ENCODE measurements at places on chromosomes 4 and X. TPM values are rescaled to one million over a fixed set of nuclear protein-coding genes. Genes with fewer than 3 reads are reported as not detected.

MRPS18C gene
- total RNA-seq = 18.1 TPM

DNA sequence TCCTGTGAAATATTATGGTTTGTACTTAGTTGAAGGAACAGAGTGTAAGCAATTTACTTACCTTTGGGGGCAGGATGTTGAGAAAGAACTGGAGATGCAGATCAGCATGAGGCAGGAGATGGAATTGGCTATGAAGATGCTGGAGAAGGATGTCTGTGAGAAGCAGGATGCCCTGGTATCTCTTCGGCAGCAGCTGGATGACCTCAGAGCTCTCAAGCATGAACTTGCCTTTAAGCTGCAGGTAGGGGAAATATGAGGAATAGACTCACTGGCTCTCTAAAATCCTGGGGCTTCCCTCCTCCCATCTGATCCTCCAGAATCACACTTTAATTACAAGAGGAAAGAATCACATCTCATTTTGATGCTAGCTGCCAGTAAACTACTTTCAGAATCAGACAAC, 51.0 kb downstream of the GRSF1 start:
- H3K4me1 ChIP-seq = no peaks in the 10 kb centered on the region
- H3K4me3 ChIP-seq = no peak overlapping the region
- H3K27ac ChIP-seq = no peak overlapping the region
- no peak for DNase-seq

DNA sequence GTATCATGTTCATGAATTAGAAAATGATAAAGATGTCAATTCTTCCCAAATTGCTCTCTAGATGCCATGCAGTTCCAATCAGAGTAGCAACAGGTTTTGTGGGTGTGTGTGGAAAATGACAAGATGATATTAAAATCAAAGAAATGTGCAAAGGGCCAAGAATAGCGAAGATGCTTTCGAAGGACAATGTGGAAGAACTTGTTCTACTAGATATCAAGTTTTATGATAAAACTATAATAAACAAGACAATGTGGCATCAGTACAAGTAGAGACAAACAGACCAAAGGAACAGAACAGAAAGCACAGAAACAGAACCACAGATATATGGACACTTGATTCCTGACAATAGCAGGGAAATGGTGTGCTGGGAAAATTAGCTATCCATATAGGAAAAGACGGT, 9.0 kb downstream of the TAB3 start:
- no peaks in the 10 kb centered on the region for H3K36me3 ChIP-seq
- no peaks in the 10 kb centered on the region for H3K4me1 ChIP-seq
- no peak overlapping the region for H3K4me3 ChIP-seq
- no peak for DNase-seq
- no peak overlapping the region for H3K27ac ChIP-seq

- H3K27me3 ChIP-seq = no peaks in the 10 kb centered on the region
- no peaks in the 10 kb centered on the region for H3K36me3 ChIP-seq
- no peak overlapping the region for H3K4me3 ChIP-seq
- no peaks in the 10 kb centered on the region for H3K4me1 ChIP-seq
- no peak for DNase-seq
- no peak overlapping the region for H3K27ac ChIP-seq
Measured at GRCh38 chr4:99624141-99624719, 33.4 kb downstream of the C4orf54 start.

DNA sequence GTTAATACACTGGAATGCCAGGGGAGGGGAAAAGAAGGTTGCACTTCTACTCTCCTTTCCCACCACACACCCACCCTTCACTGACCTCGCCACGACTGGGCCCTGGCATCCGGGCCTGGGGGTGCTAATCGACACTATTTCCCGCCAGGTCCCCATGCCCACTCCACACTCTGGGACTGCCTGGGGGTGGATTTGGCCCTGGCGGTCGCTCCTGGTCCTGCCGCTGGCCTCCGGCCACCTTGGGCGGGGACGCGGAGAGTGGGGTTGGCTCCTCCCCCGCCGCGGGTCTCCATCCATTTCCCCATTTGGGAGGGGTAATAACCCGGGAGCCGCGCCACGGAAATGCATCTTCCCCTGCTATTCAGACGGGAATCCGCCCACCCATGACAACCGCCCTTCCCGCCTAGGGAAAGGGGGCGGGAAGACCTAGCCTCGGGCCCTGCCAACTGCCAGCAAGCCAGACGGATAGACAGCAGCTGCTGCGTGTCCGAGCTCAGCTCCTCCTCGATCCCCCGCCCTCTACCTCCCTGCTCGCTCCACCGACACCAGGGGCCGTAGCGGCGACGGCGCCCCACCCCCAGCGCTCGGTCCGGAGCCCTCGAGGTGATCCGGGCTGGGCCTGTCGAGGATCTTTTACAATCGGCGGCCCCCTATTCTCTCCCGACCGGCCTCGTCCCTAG, 78.1 kb downstream of the RLIM start:
- H3K36me3 ChIP-seq = no peaks in the 10 kb centered on the region
- H3K4me3 ChIP-seq = peak overlapping the region; percentile 40
- no peaks in the 10 kb centered on the region for H3K27me3 ChIP-seq
- peak; percentile 94 for DNase-seq
- peaks cover 9% of the 10 kb centered on the region for H3K4me1 ChIP-seq

GRCh38 chr4:41541687-41542094, 3.7 kb downstream of the LIMCH1 start:
- peaks cover 4% of the 10 kb centered on the region for H3K4me1 ChIP-seq
- H3K4me3 ChIP-seq = no peak overlapping the region
- DNase-seq = no peak
- no peaks in the 10 kb centered on the region for H3K36me3 ChIP-seq

DNA sequence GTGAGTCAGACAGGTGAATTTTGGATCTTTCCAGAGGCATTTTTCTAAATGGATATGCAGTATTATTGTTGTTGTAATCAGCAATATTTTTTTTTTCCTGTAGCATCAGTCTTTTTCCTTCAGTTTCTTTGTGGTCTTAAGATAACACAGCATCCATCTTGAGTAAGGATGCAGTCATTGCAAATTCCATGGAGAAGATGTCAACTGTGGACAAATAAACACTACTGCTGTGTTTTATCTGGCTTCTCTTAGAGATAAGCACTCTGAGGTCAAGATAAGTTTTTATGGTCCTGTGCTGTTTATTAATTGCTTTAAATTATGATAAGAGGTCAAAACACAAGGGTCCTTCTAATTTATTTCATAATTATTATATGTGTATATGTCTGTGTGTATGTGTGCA, 1255.7 kb downstream of the ADGRL3 start:
- H3K27ac ChIP-seq = no peak overlapping the region
- DNase-seq = no peak
- H3K4me1 ChIP-seq = no peaks in the 10 kb centered on the region
- no peaks in the 10 kb centered on the region for H3K27me3 ChIP-seq
- H3K4me3 ChIP-seq = no peak overlapping the region
- H3K36me3 ChIP-seq = no peaks in the 10 kb centered on the region

Data from upper lobe of left lung (tissue), 6 donors.